ENCODE measurements at places on chromosomes 7 and 10. TPM values are rescaled to one million over a fixed set of nuclear protein-coding genes. Genes with fewer than 3 reads are reported as not detected.

Gene FAM237B
- total RNA-seq = not detected

Gene SHH
- not detected for total RNA-seq

Gene ZNF488
- 0.12 TPM for total RNA-seq

Gene TAF3
- total RNA-seq = 15.8 TPM

Gene CFAP69
- total RNA-seq = 0.42 TPM

Gene NODAL
- not detected for total RNA-seq

GRCh38 chr10:299969-300368 is 164.7 kb downstream of the ZMYND11 start:
- no peak for DNase-seq
- no peaks in the 10 kb centered on the region for H3K27me3 ChIP-seq

- H3K4me1 ChIP-seq = no peaks in the 10 kb centered on the region
- no peaks in the 10 kb centered on the region for H3K27me3 ChIP-seq
- H3K4me3 ChIP-seq = no peak overlapping the region
- no peak for DNase-seq
- H3K36me3 ChIP-seq = no peaks in the 10 kb centered on the region
These were observed 226.9 kb downstream of the TNS3 start for GRCh38 chr7:47354831-47355541.

- no peaks in the 10 kb centered on the region for H3K4me1 ChIP-seq
- DNase-seq = no peak
- H3K27ac ChIP-seq = no peak overlapping the region
- H3K4me3 ChIP-seq = no peak overlapping the region
These were observed 156.1 kb downstream of the RELN start for GRCh38 chr7:103833401-103833800.

GRCh38 chr10:93799155-93799708 is 41.5 kb downstream of the LGI1 start:
- DNase-seq = no peak
- H3K4me3 ChIP-seq = no peak overlapping the region
- no peaks in the 10 kb centered on the region for H3K4me1 ChIP-seq
- no peak overlapping the region for H3K27ac ChIP-seq
- peaks cover 20% of the 10 kb centered on the region for H3K27me3 ChIP-seq

DNA sequence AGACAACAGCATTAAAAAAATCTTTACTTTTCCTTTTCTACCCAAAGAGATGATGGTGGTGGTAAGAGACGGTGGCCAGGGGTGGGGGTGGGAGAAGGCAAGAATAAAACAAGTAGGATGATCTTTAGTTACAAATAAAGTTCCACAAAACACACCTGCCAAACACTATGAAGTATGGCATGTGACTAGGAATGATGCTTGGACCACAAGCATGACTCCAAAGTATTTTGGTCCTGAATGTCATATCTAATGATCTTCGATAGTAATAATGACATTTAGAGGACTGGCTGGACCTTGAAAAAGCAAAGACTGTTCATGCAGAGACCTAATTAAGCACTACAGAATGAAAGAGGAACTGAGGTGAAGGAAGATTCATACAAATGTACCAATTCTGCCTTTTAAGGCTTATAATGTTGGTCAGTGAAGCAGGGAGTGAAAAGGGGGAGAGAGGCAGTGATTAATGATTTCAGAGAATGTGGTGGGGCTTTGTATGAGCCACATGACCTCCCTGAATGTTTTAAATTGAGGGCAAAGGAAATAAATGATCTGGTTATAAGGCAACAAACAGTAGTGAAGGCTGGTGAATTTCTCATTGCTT is 29.6 kb upstream of the DKK1 start:
- no peak overlapping the region for H3K27ac ChIP-seq
- H3K36me3 ChIP-seq = no peaks in the 10 kb centered on the region
- H3K4me3 ChIP-seq = no peak overlapping the region
- H3K4me1 ChIP-seq = no peaks in the 10 kb centered on the region
- DNase-seq = no peak

DNA sequence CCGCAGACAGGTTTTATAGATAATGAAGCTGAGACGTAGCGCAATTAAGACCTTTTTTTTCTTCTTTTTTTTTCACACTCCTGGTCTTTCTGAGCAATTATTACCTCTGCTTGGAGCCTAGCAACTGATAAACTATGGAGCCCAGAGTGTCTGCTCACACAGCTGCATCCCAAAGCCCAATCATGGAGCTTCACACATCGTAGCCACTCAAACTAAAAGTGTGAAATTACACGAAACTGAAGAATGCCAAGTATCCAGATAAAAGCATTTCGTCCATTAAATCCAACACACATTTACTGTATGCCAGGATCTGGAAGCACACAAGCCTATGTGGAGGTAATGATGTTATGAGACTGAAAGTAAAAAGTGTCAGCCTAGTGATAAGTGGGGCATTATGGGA is 97.6 kb downstream of the NRP1 start:
- no peaks in the 10 kb centered on the region for H3K36me3 ChIP-seq
- no peak overlapping the region for H3K27ac ChIP-seq
- H3K4me3 ChIP-seq = no peak overlapping the region

- no peaks in the 10 kb centered on the region for H3K27me3 ChIP-seq
- H3K4me1 ChIP-seq = no peaks in the 10 kb centered on the region
- no peak overlapping the region for H3K4me3 ChIP-seq
These were observed 206.1 kb upstream of the NPSR1 start for GRCh38 chr7:34451923-34452322.

GRCh38 chr7:12583176-12583575 is 12.7 kb downstream of the SCIN start:
- no peak for DNase-seq
- no peaks in the 10 kb centered on the region for H3K36me3 ChIP-seq
- no peak overlapping the region for H3K4me3 ChIP-seq
- H3K27me3 ChIP-seq = peaks cover 18% of the 10 kb centered on the region

- no peak overlapping the region for H3K4me3 ChIP-seq
- H3K36me3 ChIP-seq = peaks cover 5% of the 10 kb centered on the region
- peaks cover 33% of the 10 kb centered on the region for H3K4me1 ChIP-seq
- H3K27me3 ChIP-seq = peaks cover 48% of the 10 kb centered on the region
- H3K27ac ChIP-seq = no peak overlapping the region
These were observed 22.7 kb downstream of the JAZF1 start for GRCh38 chr7:28157831-28158416.

GRCh38 chr7:137484326-137484725 is 140.8 kb upstream of the PTN start:
- H3K4me3 ChIP-seq = no peak overlapping the region
- no peaks in the 10 kb centered on the region for H3K4me1 ChIP-seq
- no peaks in the 10 kb centered on the region for H3K27me3 ChIP-seq
- no peak overlapping the region for H3K27ac ChIP-seq
- no peak for DNase-seq
- H3K36me3 ChIP-seq = no peaks in the 10 kb centered on the region

DNA sequence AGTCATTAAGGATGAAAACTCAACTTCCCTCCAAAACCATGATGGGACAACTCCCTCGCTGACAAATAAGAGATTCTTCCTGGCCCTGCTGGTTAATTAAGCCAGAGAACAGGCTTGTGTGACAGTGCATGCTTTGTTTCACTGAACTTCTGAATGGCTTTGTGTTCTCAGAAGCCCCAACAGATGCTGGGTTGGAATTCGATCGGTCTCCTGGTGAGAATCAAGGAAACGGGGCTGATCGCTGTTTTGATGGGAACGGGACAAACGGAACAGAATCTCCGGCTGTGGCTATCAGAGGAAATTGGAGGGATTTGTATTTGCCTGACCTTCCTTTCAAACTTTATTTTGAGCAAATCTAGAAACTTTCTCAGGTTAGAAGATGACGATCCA is 145.0 kb downstream of the RNF216 start:
- H3K27me3 ChIP-seq = no peaks in the 10 kb centered on the region
- no peak overlapping the region for H3K4me3 ChIP-seq
- peaks cover 25% of the 10 kb centered on the region for H3K36me3 ChIP-seq
- H3K4me1 ChIP-seq = peaks cover 17% of the 10 kb centered on the region

DNA sequence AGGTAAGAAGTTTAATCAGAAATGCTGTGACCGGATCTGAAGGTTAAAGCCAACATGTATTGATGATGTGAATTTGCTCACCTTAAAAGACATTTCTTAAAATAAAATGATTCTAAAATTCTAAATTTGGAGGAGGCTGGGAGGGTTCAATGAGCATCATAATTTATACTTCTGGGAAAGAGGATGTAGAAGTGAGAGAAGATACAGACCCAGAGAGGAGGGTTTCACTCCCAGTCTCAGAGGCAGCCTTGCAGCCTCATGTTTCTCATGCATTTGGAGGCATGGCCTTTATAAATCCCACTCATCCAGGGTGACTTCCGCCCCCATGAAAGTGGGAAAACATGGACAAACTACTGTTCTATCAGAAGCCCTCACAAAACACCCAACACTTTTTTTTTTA is 305.6 kb upstream of the PITRM1 start:
- H3K4me3 ChIP-seq = no peak overlapping the region
- no peak for DNase-seq
- H3K4me1 ChIP-seq = peaks cover 7% of the 10 kb centered on the region
- H3K36me3 ChIP-seq = peaks cover 1% of the 10 kb centered on the region

DNA sequence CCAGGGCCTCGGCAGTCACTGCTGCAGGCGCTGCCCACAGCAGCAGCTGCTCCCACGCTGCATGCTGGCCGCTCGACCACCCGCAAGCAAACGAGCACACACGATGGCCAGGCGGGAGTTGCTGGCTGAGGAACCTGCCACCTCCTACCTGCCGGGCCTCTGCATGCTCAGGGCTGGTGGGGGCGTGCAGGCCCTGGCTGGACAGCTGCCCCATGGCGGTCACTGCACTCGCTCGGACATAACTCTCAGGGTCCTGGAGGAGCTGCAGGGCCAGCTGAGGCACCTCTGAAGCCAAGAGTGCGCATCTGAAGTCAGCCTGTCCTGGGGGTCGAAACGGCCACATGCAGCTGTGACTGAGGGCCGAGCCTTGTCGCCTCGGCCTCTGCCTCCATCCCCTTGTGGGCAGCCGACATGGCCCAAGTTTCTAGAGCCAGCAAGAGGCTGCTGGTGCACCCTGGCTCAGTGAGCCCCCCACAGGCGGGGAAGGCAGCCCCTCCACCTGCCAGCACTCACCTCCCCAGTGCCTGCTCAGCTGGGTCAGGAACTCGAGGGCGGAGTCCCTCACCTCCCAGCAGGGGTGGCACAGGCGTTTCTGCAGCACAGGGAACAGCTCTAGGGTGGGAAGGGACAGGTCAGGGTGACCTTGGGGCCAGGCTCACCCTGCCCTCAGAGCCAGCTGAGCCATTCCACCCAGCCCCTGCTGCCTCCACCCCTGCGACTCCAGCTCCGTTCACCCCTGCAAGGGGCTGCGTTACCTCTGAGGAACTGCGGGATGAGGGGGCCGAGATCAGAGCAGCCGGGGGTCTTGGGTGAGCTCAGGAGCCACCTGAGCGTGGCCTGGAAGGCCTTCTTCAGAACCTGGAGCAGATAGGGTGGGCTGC is 16.1 kb downstream of the BRAT1 start:
- no peaks in the 10 kb centered on the region for H3K4me1 ChIP-seq
- DNase-seq = no peak
- H3K4me3 ChIP-seq = no peak overlapping the region
- H3K36me3 ChIP-seq = peaks cover 3% of the 10 kb centered on the region
- H3K27ac ChIP-seq = no peak overlapping the region

- H3K27me3 ChIP-seq = peaks cover 3% of the 10 kb centered on the region
- H3K4me1 ChIP-seq = no peaks in the 10 kb centered on the region
- no peak overlapping the region for H3K4me3 ChIP-seq
- no peak overlapping the region for H3K27ac ChIP-seq
These were observed 1.5 kb downstream of the SVOPL start for GRCh38 chr7:138699661-138700060.

DNA sequence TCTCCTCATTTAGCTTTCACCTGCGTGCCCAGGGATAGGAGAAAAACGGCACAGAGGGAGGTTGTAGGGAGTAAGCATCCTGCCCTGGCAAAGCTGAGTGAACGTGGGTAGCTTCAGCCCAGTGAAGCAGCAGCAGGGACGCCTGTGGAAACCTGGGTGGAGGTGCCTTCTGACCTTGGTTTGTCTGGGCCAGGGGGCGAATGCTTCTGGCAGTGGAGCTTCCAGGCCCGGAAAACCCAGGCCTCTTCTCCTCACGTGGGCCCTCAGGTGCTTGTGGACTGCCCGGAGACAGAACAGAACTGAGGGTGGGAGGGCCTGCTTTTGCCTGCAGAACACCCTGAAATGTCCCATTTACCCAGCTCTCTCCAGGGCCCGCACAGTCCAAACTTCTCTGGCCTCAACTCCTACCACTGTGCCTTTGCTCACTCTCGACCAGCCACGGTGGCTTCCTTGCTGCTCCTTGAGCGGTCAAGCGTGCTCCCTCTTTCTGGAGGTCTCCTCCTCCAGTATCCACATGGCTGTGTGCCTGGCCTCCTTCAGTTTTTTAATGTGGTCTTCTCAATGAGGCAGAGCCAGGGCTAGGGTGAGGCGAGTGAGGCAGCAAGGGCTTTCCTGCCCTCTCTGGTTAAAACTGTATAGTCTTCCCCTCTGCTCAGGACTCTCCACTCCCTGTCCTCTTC is 62.4 kb downstream of the TMEM209 start:
- H3K27ac ChIP-seq = no peak overlapping the region
- H3K36me3 ChIP-seq = peaks cover 13% of the 10 kb centered on the region
- no peak overlapping the region for H3K4me3 ChIP-seq
- DNase-seq = no peak
- no peaks in the 10 kb centered on the region for H3K4me1 ChIP-seq
- H3K27me3 ChIP-seq = no peaks in the 10 kb centered on the region

DNA sequence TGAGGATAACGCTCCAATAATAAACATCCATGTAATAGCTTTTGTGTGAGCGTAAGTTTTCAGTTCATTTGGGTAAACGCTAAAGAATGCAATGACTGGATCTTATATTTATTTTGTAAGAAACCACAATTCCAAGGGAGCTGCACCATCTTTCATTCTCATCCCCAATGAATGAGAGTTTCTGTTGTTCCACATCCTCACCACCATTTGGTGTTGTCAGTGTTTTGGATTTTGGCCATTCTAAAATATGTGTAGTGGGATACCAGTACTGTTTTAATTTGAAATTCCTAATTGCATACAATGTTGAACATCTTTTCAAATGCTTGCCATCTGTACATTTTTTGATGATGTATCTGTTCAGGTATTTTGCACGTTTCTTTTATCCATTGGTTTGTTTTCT is 50.9 kb upstream of the SEMA3D start:
- H3K4me3 ChIP-seq = no peak overlapping the region
- H3K27me3 ChIP-seq = no peaks in the 10 kb centered on the region
- no peak overlapping the region for H3K27ac ChIP-seq
- DNase-seq = no peak
- no peaks in the 10 kb centered on the region for H3K36me3 ChIP-seq

Data from activated CD8-positive, alpha-beta memory T cell treated with anti-CD3 and anti-CD28 coated beads, Interleukin-2, amount 10 ng/mL, durations not matched to agents 7 days and 5 days (primary cell).